ENCODE measurements at places on chromosomes 6 and 20.

DNA sequence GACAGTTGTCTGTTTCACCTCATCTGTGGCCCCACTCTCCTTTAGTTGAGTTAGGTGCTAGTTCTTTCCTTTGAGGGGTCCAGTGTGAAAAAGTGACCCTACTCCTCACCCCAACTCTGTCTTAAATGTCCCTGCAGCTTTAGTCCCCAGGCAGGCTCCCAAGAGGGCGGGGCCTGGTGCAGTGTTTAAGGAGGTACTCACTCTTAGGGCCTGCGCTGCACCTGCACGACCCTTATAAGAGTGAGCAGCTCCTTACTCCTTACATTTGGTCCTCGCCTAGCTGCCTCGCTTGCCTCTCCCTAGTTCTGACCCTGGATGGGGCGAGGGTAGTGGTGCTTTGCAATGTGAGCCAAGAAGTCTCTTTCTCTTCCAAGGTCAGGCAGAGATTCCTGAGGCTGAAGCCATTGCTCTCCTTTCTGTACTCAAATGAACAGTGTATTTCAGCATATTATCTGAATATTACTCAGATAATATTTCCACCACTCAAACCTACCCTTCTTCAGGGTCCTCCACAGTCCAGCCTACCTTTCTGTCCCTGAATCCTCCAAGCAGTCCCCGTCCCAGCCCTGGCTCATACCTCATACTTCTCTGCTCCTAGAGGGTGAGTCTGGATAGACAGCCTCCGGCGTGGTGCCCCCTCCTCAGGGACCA, 11.9 kb upstream of the VEGFA start:
- H3K36me3 ChIP-seq: no peaks in the 10 kb centered on the region
- no peak overlapping the region for H3K4me3 ChIP-seq
- no peak overlapping the region for H3K27ac ChIP-seq
- DNase-seq: no peak

DNA sequence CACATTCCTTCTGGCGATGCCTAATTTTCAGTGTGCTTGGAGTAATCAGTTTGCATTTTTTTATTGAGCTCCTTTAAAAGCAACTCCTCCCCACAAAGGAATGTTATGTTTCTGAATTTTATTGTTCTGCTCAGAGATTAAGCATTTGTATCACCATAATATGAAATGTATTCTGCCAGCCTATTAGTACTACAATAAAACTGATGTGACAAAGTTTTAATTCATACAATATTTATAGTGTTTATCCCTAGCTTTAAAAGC, 236.9 kb upstream of the ASCC3 start:
- H3K4me1 ChIP-seq: no peaks in the 10 kb centered on the region
- H3K36me3 ChIP-seq: no peaks in the 10 kb centered on the region
- H3K4me3 ChIP-seq: no peak overlapping the region

DNA sequence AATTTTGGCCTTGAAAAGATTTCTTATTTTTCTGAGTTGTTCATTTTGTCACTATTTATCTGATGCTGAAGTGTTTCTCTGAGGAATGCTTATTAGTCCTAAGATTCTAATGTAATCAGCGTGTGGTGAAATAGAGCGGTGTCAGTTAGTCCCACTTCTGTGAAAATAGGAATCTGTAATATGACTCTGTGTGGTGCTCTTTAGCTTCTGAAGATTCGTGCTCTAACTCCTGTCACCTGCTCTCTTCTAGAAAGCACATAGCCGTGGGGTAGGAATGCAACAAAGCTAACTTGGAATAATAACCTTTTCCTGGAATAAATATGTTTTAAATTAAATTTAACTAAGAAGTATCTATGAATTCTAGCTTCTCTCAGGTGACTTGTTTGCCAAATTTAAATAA, 90.4 kb downstream of the BCKDHB start:
- H3K4me1 ChIP-seq: no peaks in the 10 kb centered on the region
- DNase-seq: no peak
- H3K27ac ChIP-seq: no peak overlapping the region
- H3K36me3 ChIP-seq: no peaks in the 10 kb centered on the region
- H3K4me3 ChIP-seq: no peak overlapping the region

- H3K36me3 ChIP-seq: no peaks in the 10 kb centered on the region
- H3K4me3 ChIP-seq: no peak overlapping the region
- no peak overlapping the region for H3K27ac ChIP-seq
- H3K4me1 ChIP-seq: no peaks in the 10 kb centered on the region
- no peaks in the 10 kb centered on the region for H3K27me3 ChIP-seq
These were observed 44.3 kb downstream of the KIAA1755 start for GRCh38 chr20:38216201-38216600.
